Activated CD8-positive, alpha-beta T cell treated with anti-CD3 and anti-CD28 coated beads for 36 hours (primary cell): ENCODE measurements at places on chromosomes 12 and 14. TPM values are rescaled to one million over a fixed set of nuclear protein-coding genes. Genes with fewer than 3 reads are reported as not detected.

GRCh38 chr14:99725774-99726537 lies 41.9 kb downstream of the CYP46A1 start:
- no peak for DNase-seq

DNA sequence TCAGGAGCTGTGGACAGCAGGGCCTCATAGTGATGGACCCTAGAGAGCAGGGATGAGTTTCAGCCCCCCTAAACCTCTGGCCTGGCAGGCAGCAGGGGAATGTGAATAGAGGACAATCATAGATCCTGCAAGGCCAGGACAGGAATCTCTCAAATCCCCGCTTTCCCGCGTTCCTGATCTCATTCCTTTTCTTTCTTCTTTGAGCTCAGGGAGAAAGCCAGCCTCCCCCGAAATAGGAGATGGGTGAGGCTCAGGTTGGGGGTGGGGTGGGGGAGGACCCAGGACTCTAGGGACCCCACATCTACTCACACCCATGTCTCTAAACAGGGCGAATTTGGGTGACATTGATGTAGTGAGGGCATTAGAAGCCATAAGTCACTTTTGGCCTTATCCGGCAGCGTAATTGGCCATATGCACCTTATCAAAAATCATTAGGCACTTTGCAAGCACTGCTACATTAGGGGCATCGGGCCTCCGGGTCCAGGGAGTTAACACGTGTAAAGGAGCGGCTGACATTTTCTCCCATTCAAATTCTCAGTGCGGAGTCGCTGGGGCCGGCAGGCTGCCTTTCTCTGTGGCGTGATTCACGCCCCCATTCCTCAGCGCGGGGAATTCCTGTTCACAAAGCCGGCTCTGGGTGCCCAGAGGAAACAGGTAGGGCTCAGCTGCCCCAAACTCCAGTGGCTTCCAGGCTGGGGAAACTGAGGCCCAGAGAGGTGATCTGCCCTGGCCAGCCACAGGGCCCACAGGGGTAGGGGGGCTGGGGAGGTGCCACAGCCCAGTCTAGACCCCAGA lies 1.5 kb downstream of the LHX5 start:
- DNase-seq, result no peak

- DNase-seq, result no peak
Observed at GRCh38 chr12:34297790-34298164, 275.5 kb downstream of the ALG10 start.

SLCO1B1 gene
- total RNA-seq, result not detected

TWF1 gene
- total RNA-seq, result 17.0 TPM

KLRF1 gene
- not detected for total RNA-seq
